ENCODE measurements at places on chromosomes 3 and 15.
A peak's percentile ranks its signal among the peaks of the same experiment; 100 is the strongest.

DNA sequence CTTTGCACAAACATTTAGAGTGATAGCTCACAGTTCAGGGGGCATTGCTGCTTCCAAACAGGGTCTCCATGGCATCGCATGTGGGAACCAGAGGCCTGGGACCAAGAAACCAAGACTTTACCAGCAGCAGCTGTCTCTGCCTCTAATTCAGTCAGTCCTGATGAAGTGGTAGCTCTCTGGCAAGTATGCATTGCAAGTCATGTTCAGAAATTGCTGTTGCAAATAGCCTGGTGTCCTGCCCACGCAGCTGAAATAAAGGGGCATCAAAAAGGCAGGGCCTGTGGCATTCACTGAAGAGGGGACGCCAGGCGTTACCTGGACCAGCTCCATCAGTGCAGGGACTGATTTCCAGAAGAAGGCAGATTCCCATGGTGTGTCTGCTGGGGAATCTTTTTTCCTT lies 121.3 kb downstream of the CD47 start:
- no peak for DNase-seq

DNA sequence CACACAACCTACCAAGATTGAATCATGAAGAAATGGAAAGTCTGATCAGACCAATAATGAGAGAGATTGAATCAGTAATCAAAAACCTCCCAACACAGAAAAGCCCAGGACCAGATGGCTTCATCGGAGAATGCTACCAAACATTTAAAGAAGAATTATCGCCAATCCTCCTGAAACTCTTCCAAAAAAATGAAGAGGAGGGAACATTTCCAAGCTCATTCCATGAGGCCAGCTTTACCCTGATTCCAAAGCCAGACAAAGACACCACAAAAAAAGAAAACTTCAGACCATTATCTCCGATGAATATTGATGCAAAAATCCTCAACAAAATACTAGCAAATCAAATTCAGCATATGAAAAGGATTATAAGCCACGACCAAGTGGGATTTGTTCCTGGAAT lies 94.1 kb downstream of the SENP2 start:
- DNase-seq, result no peak

DNA sequence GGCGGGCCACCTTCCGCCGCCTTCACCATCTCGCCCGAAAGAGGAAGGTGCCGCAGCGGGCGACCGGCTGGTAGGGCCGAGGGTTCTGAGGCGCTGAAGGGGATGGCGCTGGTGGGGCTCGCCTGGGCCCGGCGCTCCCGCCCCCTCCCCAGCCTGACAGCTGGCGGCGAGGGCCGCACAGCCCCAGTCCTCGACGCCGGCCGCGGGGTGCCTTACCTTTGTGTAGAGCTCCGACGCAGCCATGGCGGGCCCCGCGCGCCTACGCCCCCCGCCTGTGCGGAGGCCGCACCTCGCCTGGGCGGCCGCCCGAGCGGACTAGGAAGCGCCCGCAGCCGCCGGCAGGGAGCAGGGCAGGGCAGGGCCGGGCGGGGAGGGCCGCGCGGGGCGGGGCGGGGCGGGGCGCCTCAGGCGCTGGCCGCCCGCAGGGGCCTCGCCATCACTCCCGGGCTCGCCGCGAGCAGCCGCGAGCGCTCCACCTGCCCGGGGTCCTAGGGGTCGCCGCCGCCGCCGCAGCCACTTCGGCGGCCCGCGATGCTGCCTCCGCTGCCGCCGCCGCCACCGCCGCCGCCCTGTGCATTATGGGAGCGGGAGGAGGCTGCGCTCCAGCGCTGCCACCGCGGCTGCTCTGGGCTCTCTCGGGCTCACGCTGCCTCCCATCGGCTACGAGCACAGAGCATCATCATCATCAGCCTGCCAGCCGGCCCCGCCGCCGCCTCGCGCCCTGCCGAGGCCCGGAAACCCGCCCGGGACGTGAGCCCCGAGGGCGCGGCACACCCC lies at the start of gene MYO5A:
MYO5A (minus strand) TSS at position 317 of the 777 bp plus-strand sequence; CDS start at position 243, 74 bp downstream.
- DNase-seq, result peak; percentile 86

DNA sequence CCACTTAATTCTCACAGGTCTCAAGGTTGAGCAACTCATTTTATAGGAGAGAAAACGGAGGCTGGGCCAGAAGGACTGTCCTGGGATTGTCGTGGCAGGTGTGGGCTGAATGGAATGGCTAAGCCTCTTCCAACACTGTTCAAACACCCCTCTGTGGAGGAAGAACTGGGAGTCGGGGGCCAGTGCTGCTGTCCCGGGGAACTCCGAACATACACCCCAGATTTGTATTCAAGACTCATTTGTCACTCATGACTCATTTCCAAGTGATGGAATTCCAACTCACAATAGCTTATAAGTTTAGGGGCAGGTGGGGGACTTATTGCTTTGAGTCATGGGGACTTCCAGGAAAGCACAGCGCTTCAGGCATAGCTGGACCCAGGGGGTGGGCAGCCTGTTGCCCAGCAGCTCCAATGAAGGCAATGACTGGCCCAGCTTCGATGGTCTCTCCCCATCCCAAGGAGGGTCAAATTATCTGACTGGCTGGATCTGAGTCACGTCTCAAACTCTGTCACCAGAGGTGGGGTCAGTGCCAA lies 72.5 kb downstream of the TM2D3 start:
- DNase-seq, result no peak

DNA sequence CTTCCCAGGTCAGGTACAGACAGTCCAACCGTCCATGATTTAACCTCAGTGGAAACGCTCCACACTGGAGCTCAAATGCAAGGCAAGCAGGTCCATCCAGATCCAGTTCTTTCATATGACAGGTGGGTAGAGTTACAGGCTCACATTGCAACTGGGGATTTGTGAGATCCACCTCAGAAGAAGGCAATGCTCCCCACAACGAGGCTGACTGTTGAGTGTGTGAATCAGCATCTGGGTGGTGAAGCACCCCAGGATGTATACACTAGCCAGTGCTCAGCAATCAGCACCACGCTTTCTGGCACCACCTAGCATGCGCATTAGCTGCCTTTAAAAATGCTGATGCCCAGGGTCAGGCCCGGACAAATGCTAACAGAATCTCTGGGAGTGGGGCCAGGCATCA lies 343.5 kb upstream of the ICE2 start:
- DNase-seq, result no peak

GRCh38 chr3:127475391-127475790 lies 115.1 kb downstream of the TPRA1 start:
- DNase-seq, result no peak

- no peak for DNase-seq
These were observed 31.1 kb upstream of the RYR3 start for GRCh38 chr15:33279613-33280205.

- DNase-seq, result no peak
These were observed 16.3 kb upstream of the PLSCR1 start for GRCh38 chr3:146560678-146561077.

DNA sequence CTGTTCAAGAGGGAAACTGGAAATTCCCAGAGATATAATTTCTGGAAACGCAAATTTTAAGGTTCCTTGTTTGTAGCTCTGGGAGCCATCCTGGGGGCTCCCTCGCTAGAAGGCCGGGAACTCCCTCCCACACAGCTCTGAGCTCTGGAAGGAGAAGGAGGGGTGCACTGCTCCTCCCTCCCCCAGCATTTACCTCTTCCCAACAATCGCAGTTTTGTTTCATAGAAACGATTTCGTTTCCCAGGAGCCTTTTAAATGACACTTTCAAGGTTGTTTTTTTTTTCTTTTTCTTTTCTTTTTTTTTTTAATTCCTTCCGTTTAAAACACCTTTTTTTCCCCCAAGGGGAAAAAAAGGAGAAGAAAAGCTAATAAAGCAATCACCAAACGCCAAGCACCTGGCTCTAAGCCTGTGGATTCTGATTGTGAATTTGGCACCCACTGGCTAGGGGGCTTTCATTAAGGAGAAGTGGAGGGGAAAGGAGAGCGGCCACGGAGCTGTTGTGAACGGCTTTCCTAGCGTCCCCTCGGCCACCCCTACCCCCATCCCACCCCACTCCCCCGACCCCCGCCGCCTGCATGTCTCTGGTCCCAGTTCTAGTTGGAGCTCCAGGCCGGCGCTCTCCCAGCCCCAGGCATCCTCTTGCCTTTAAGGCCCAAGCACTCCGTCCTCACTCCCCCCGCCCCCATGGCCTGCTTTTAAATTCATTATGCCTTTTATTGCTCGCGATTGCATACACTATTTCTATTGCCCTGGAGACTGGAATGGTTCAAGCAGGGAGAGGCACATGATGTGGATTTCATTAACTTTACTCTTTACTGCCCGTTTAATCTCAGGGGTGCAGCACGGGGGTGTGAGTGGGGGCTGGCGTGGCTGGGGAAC lies 13.6 kb upstream of the CCDC33 start:
- no peak for DNase-seq

- no peak for DNase-seq
These were observed 1.1 kb downstream of the CCDC39 start for GRCh38 chr3:180678231-180678630.

GRCh38 chr3:179505534-179505933 lies 54.3 kb upstream of the GNB4 start:
- no peak for DNase-seq

DNA sequence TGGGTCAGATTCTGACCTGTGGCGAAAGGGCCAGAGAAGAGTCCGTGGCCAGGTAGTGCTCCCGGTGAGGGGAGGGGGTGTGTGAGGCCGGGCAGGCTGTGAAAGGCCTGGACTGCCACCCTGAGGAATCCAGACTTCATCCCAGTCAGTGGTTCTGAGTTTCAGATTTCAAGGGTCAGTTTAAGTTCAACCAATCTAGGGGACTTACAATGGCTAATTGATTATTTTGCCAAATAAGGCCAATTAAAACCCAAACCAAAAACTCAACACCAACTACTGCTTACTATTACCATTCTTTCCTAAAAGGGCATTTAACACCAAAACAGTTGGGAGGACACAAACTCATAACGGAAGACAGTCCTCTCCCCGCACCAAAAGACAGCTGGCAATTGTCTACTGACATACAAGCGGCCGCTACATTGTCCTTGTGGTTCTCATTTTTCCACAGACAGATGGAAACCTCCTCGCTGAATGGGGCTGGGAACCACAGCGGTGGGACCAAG lies 30.5 kb downstream of the TMEM44 start:
- DNase-seq, result no peak

DNA sequence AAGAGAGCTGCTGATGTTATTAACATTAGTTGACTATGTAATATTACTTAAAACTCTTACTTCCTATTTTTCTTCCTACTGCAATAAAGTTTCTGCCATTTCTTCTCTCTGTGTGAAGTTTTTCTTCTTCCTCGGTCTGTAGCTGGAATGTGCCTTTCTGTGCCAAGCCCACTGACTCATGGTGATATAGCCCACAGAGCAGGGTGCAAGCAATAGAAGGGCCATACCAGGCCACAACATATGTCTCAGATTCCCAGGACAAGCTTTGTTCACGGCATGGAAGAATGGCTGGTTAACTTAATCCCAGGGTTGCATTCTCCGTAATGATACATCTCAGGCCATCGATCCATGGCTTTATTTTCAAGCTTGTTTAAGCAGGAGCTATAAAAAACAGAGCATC lies 815.3 kb downstream of the TUSC7 start:
- no peak for DNase-seq

DNA sequence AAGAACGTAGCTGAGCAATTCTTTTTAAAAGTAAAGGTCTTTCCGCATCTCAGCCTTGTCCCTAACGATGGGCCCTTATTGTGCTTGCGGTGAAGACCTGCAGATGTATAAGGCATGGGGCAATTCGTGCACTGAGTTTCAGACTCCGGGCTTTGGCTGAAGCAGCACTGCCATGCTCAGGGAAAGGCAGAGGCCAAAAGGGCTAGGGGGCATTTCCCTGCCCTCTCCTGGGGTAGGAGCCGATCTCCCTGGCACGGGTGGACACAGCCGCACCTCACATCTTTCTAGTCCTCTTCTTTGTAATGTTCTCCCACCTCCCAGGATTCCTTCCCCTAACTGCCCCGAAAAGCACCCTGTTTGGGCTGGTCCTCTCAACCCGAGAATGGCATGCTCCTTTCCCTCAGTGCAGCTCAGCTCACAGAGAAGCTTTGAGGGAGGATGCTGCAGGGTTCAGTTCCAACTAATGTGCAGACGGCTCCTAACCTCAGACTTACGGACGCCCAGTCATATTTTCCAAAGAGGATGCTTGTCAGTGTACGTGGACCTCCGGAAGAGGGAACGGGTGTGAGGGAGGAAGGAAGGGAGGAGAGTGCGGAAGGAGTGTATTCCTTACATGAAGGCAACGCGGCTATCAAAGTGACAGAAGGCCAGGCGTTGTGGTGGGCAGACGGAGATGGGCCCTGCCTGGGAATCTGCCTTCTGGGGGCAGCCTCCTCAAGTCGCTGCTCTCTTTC lies 61.2 kb downstream of the SYNM start:
- no peak for DNase-seq

DNA sequence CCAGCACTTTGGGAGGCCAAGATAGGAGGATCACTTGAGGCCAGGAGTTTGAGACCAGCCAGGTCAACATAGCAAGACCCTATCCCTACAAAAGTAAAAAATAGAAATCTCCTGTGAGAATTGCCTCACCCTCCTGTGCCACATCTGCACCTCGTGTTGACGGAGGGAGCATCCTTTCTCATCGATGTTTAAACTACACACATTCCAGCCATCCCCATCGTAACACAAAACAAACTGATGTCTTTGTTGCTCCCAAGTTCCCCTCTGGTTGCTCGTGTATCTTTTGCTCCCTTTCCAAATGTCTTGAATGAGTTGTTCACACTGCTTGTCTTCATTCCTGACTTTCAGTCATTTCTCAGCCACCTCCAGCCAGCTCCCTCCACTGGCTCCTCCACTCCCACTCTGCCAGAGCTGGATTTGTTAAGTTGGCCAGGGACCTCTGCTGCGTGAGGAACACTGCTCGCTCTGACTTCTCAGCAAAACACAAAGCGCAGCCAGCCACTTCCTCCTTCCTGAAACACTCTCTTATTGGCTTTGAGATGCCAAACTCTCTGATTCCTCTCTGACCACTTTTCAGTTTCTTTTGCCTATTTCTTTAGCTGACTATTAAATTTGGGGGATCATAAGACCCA lies 53.6 kb upstream of the ATP13A3 start:
- no peak for DNase-seq

DNA sequence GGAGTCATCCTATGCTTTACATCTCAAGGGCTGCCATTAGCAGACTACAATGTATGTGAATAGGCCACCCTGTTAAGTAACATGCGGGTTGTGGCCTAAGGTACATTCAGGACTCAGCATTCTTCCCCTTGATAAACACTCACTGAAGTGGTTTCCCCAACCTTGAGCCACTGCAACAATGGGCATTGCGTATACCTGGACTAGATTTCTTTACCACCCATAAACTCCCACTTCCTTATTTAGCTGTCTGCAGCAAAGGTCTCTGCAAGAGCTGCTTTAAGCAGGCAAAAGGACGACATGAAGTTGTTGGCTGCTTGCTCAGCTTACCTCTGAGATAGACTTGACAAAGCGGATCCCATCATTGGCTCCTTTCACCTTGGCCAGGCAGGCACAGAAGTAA lies 16.2 kb downstream of the FYCO1 start:
- no peak for DNase-seq

- no peak for DNase-seq
These were observed 66.9 kb downstream of the DCLK3 start for GRCh38 chr3:36697229-36698001.

Data from GM06990 (cell line).